MM.1S (cell line): ENCODE measurements at places on chromosomes 5 and 9.

DNA sequence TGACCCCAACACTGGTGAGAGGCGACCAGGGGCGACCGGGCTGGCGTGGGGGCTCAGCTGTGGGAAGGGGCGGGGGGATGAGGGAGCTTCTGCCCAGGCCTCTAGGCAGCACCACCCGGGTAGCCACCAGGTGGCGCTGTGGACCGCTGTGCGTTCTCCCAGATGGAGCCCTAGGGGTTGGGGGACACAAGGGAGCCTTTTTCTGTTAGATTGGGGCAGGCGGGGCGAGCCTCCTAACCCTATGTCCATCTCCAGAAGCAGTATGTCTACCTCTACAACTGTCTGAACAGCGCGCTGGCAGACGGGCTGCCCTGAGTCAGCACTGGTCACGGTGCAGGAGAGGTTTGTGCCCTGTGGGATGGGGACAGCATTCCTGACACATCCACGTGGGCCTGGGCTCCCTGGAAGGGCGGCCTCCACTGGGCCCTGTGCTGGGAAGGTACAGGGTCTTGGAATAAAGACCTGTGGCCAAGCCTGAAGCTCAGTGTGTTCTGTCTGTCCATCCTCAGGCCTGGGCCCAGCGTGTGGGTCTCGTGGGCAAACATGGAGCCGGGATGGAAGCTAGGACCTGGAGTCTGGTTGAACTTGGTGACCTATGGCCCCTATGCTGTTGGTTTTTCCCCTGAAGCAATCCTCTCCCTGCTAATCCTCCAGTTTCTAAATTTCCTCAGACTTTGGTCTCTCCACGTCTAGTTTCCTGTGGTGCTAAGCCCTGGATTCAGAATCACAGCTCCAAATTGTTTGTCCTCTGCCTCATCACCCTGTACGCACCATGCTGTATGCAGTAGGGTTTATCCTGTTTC, 23.1 kb upstream of the SPTLC1 start:
- peaks cover 6% of the 10 kb centered on the region; the same call in 1 of the 2 replicates for H3K4me1 ChIP-seq
- no peaks in the 10 kb centered on the region for H3K36me3 ChIP-seq
- H3K4me3 ChIP-seq: no peak overlapping the region
- peak; percentile 59 for DNase-seq

GRCh38 chr5:124262991-124263571, 483.4 kb downstream of the ZNF608 start:
- DNase-seq: no peak
- H3K4me3 ChIP-seq: no peak overlapping the region
- H3K4me1 ChIP-seq: no peaks in the 10 kb centered on the region
- H3K36me3 ChIP-seq: no peaks in the 10 kb centered on the region

DNA sequence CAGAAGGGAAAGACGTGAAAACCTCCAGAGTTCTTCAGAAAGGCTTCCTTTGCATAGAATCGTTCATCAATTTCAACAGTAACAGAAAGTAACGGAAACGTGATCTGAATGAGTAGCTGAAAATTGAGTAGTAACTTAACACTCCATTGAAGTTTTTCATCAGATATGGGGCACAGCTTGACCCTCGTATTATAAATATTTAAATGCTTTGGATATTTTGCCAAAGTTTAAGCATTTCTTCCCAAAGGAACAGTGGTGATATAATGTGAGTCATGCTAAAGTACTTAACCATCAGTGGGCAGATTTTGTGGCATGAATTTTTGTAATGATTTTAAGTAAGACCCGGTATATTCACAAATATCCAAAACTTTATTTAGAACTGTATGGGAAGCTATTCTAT, 67.4 kb upstream of the ADAMTS19 start:
- H3K4me1 ChIP-seq: no peaks in the 10 kb centered on the region
- no peaks in the 10 kb centered on the region for H3K27me3 ChIP-seq
- no peak for DNase-seq
- no peaks in the 10 kb centered on the region for H3K36me3 ChIP-seq
- H3K27ac ChIP-seq: no peak overlapping the region

DNA sequence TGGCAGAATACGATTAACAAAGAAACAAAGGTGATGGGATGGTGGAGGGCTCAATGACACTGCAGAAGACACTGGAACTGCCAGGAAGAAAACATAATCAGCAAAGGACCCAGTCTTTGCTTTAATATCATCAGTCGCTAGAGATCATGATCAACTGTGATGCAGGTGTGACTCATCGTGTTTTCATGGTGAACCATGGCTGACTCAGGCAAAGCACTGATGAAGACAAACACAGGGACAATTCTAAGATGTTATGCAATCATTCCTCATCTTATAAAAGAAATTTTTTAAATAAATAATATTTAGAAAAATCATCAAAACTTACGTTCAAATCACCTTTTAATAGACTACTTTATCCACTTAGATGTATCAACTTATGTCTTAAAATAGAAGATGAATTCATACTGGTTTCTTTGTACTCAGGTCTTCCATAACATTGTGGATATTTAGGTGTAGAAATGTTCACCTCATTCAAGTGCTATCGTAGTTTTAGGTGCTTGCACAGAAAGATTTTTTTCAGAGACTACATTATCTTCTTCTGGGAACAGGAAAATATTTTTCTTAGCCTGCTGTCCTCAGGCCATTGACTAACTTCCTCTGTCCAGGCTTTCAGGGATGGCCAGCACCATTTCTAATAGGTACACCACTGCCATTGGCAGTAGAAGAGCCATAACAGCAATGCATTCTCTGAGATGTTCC, 673.4 kb upstream of the MEF2C start:
- H3K36me3 ChIP-seq: no peaks in the 10 kb centered on the region
- no peak overlapping the region for H3K27ac ChIP-seq
- DNase-seq: no peak
- no peak overlapping the region for H3K4me3 ChIP-seq
- H3K4me1 ChIP-seq: no peaks in the 10 kb centered on the region

DNA sequence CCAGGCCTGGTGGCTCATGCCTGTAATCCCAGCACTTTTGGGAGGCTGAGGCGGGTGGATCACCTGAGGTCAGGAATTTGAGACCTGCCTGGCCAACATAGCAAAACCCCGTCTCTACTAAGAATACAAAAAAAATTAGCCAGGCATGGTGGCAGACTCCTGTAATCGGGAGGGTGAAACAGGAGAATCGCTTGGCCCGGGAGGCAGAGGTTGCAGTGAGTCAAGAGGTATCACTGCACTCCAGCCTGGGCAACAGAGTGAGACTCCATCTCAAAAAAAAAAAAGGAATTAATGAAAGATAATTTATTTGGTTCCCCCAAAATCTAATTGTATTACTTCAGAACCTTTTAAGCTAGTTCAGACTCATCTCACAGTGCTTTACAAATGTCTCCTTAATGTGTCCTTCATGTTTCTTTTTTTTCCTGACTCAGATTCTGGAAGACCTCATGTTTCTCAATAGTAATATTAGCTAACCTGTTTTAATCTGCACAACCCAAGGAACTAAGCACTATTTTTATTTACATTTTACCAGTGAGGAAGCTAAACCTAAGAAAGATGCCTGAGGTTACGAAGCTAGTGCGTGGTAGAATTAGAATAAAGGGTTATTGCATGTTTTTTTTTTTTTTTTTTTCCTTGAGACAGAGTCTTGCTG, 15.1 kb downstream of the FAF2 start:
- H3K4me3 ChIP-seq: no peak overlapping the region
- no peaks in the 10 kb centered on the region for H3K27me3 ChIP-seq
- H3K36me3 ChIP-seq: no peaks in the 10 kb centered on the region
- no peak overlapping the region for H3K27ac ChIP-seq
- H3K4me1 ChIP-seq: no peaks in the 10 kb centered on the region
- DNase-seq: no peak

- DNase-seq: no peak
- H3K27ac ChIP-seq: no peak overlapping the region
- H3K4me1 ChIP-seq: no peaks in the 10 kb centered on the region
- H3K36me3 ChIP-seq: no peaks in the 10 kb centered on the region
- H3K4me3 ChIP-seq: no peak overlapping the region
- peaks cover 5% of the 10 kb centered on the region for H3K27me3 ChIP-seq
Measured at GRCh38 chr5:180421672-180422071, 68.5 kb upstream of the GFPT2 start.

DNA sequence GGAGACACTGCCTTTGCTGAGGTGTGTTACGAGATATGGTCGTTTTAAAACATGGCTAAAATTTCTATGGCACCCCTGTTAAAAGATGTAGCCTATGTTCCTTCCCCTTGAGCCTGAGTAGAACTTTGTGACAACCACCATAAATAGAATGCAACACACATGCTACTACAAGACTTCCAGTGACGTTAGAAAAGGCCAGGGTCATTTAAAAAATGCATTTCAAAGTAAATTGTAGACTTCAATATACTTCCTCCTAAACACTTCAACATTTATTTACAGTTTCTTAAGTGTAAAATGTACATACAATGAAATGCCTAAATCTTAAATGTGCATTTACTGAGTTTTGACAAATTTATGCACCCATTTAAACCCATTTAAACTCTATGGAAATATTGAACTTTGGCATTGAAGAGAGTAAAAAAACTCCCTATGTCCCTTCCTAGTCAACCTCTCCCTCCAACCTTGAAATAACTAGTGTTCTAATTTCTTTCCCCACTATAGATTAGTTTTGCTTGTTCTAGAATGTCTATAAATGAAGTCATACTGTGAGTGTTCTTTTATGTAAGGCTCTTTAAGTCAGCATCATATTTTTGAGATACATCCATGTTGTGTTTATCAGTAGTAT, 160.5 kb downstream of the SLC12A2 start:
- no peaks in the 10 kb centered on the region for H3K36me3 ChIP-seq
- no peak overlapping the region for H3K4me3 ChIP-seq
- no peaks in the 10 kb centered on the region for H3K4me1 ChIP-seq
- DNase-seq: no peak
- H3K27me3 ChIP-seq: no peaks in the 10 kb centered on the region

- no peaks in the 10 kb centered on the region for H3K27me3 ChIP-seq
- no peak overlapping the region for H3K4me3 ChIP-seq
- H3K27ac ChIP-seq: no peak overlapping the region
- no peak for DNase-seq
- no peaks in the 10 kb centered on the region for H3K36me3 ChIP-seq
Measured at GRCh38 chr5:94391996-94392395, 226.4 kb downstream of the KIAA0825 start.

DNA sequence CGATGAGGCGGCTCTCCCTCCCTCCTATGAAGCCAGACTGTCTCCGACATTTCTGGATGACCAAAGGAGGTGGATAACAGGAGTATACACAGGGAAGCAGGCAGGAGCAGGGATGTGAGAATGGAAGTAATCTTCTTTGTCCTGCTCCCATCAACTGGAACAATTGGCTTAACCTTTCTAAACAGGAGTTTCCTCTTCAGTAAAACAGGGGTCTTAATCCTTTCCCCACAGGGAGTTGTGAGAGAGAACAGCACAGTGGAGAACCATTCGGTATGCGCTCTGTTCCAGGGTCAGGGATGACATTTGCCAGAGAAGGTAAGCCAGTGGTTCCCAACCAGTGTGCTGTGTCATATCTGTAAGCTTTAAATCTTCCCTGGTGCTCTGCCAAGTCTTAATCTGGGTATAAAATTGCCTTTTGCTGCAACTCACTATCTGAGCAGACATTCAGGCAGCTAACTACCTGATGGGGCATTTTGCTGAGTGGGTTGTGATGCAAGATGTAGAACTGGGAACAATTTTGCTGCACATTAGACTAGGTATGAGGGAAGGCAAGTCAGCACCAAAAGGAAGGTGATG, 294.8 kb upstream of the KIF2A start:
- H3K4me1 ChIP-seq: no peaks in the 10 kb centered on the region
- no peak overlapping the region for H3K27ac ChIP-seq
- H3K27me3 ChIP-seq: no peaks in the 10 kb centered on the region
- no peaks in the 10 kb centered on the region for H3K36me3 ChIP-seq

GRCh38 chr9:130693101-130693425, 517 bp upstream of the EXOSC2 start:
- peaks cover 4% of the 10 kb centered on the region; the same call in 1 of the 2 replicates for H3K36me3 ChIP-seq
- no peak for DNase-seq
- H3K27me3 ChIP-seq: no peaks in the 10 kb centered on the region
- 0 out of 2 replicates have a peak, but pooled peaks cover 13% of the 10 kb centered on the region for H3K4me1 ChIP-seq

DNA sequence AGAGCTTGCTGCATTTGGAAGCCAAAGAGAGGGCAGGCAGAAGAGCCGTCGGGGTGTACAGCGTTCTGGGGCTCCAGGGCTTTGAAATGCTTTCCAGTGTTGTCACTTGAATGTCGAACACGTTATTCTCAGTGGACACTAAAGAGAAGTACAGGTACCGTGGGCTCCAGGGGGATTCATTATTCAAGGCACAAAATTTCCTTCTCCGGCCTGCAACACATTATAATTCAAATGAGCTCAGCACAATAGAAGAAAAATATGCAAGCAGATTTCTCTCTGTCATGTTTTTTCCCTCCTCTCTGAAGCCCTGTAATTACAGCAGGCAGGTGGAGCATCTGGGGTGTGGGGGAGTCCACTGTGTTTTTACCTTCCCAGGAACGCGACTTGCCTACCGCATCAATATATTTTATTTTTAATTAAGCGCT, 293.1 kb downstream of the ZSWIM6 start:
- DNase-seq: no peak
- peak overlapping the region; percentile 57 for H3K4me3 ChIP-seq
- no peak overlapping the region for H3K27ac ChIP-seq
- H3K4me1 ChIP-seq: no peaks in the 10 kb centered on the region
- no peaks in the 10 kb centered on the region for H3K36me3 ChIP-seq

DNA sequence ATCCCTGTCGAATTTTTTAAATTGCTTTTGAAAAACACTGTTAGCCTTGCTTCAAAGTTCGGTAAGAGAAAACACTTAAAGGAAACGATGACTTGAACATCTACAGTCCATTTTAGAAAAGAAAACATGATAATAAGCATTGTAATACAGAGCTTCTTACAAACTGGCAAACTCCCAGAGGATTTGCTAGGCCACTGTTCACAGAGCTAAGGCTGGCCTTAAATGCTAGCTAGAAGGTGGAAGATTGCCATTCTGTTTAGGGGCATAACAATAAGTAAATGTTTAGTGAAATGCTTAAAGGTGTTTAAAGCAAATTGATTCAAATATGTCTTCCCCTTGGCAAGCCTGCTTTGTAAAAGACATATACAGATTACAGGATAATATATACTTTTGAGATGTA, 169.6 kb downstream of the TLE4 start:
- H3K4me1 ChIP-seq: no peaks in the 10 kb centered on the region
- no peak overlapping the region for H3K4me3 ChIP-seq
